Caki2 (cell line): ENCODE measurements at places on chromosomes 13 and 19. TPM values are rescaled to one million over a fixed set of nuclear protein-coding genes. Genes with fewer than 3 reads are reported as not detected.

DNA sequence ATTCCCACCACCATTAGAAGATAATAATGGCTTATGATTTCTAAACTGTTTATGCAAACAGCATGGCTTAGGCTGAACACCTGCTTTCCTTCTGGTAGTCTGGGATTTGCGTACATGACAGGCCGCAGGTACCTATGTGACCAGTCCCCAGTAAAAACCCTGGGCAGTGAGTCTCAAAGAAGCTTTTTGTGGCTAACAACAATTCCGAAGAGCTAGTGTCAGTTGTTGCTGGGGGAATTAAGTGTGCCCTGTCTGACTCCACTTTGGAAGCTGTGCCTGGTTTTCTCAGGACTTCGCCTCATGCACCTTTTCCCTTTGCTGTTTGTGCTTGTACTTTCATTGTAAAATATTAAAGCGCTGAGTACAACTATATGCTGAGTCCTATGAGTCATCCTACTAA is 250.2 kb upstream of the MIR17HG start:
- no peak for DNase-seq

DNA sequence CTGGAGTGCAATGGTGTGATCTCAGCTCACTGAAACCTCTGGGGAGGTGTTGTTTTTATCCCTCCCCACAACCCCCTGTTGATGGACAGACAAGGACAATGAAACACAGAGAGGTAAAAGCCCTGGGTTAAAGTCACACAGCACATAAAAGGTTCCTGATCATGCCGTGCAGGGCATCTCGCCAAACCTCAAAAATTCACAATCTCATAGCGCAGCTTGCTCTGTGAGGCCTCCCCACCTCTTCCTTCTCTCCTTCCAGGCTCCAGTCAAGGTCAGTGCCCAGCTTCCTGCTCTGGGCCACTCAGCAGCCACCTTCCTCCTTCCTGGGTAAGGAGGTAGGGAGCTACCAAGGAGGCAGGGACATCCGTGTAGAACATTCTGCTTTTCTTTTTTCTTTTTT is 2.3 kb downstream of the FUT2 start:
- DNase-seq: no peak

DNA sequence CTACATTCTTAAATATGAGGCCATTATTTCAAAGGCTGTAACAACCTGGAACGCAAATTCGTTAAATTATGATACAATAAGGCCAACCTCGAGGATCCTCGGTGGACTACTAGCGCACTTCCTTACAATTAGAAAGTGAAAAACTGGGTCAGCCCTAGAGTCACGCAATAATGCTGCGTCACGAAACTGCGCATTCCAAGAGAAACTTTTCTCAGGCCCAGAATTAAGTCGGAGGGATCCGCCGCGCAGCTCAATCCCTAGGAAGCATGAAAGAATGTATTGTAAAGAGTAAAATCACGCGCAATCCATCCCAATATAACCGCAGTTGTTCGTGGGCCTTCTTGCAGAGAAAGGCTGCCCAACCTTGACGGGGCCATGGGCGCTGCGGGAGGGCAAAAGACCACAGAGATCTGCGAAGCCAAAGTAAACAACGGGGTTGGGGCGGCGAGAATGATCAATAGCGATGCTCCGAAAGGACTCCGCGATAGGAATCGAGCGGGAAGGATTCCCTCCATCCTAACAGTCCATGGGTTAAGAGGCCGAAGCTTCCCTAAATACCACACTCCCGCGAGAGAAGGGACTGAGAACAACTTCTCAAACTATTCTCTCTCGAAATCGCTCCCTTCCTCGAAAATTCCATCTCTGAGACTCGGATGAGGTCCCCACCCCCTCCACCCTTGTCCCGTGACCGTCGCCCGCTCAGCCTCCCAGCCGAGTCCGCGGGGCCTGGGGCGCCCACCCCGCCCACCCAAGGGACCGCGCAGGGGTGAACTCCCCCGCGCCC is 564 bp downstream of the SPART start:
- DNase-seq: peak; percentile 60

DNA sequence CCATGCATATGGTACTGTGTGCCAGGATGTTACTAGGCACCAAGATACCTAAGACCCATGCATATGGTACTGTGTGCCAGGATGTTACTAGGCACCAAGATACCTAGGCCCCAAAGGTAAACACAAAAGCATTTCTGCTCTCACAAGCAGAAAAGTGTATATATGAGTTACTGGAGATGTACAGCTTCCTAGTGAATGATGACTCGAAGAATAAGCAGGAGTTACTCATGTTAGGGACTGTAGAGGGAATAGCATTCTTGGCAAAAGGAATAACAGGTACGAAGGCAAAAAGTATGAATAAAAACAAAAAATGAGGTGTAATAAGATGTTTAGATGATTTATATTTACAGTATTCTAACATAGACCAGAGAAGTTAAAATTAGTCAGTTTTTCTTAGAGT is 383.7 kb downstream of the DIAPH3 start:
- no peak for DNase-seq

DNA sequence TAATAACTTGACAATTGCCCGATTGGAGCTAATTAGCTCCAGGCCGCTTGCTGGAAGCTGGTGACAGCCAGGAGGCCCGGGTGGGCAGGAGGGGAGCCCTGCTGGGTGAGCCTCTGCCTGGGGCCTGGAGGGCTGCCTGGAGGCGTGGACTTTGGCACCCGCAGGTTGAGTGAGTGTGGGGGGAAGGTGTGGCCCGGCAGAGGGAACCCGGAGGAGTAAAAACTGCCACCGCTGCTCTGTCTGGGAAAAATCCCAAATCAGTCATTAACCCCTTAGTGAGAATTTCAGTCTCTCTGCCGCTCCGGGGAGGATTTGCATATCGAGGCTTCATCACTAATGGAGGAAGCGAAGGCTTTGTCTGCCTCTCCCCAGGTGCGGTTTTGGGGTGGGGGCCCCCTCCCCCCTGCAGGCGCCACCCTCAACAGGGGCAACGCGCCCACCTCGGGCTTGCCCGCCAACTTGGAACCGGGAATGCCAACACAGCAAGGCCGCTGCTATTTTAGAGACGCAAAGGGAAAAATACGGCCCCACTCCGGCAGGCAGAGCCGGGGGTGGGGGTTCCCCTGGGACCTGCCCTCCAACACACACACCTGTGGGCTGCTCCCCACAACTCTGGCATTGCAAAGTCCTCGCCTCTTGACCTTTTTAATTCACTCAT is 6.2 kb downstream of the EFNA2 start:
- no peak for DNase-seq

ZNF541 gene
- total RNA-seq: not detected in 2 replicates

- no peak for DNase-seq
Measured at GRCh38 chr13:23741879-23742510, 147.2 kb downstream of the MIPEP start.

GRCh38 chr13:78521091-78521490 is 82.3 kb downstream of the POU4F1 start:
- no peak for DNase-seq

KCNN1 gene
- total RNA-seq: not detected in 2 replicates

GRCh38 chr13:98731925-98732324 is 20.5 kb downstream of the SLC15A1 start:
- no peak for DNase-seq
